ENCODE measurements at places on chromosomes 5 and 9.
A peak's percentile ranks its signal among the peaks of the same experiment; 100 is the strongest.

GRCh38 chr5:122220511-122220910 is 91.2 kb downstream of the ZNF474 start:
- no peak for DNase-seq

GRCh38 chr5:55982957-55983381 is 11.8 kb downstream of the IL6ST start:
- DNase-seq: no peak

GRCh38 chr9:103990311-103990710 is 103.8 kb upstream of the SMC2 start:
- no peak for DNase-seq

DNA sequence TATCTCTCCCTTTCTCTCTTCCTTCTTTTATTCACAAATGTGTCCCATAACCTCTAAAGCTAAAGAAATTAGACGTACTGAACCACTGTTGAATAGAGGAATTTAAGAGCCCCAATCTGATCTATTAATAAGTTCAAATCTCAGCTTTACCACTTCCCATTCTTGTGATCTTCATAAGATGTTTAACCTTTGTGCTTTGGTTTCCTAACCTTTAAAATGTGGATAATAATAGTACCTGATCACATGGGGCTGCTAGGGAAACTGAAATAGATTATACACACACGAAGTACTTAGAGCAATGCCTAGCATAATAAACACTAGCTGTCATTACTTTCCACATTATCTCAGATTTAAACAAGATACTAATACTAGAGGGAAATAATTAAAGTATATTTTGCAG is 324.3 kb upstream of the SEMA6A start:
- DNase-seq: no peak

- DNase-seq: no peak
Observed at GRCh38 chr9:129182625-129183494, 4.8 kb upstream of the IER5L start.

GRCh38 chr5:140785905-140786686 is at the start of gene PCDHA1:
TSS of gene PCDHA1 (plus strand) at chr5:140786140.
- DNase-seq: no peak

DNA sequence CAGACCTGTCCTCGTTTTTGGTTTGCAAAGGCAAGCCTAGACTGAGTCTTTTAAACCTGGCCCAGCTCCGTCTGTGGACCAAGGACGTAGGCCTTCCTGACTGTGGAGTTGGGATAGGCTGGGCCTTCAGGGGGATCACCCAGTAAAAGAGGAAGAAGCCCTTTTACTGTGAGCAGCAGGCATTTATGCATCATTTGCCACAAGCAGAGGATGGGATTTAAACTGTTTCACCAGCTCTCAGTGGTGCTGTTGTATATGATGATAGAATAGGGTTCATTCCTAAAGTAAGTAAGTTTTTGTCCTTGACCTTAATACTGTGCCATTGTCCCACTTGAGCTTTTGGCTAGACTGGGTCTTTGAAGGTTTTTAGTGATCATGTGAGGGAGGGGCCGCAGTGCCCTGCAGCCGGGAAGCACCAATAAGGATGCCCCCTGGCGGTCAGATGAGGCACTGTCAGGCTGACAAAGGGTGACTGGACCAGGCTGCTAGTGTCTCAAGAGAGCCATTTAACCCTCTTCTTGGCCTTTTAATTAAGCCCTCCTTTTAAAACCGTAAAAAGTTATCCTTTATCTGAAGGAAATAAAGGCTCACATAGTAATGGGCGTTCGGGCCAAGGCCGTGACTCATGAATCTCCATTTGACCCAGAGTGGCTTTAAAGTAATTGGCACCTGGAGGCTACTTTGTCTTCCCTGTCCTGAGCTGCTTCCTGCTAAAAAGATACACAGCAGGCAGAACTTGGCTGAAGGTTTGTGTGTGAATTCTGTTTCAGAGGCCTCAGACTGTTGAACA is 74.0 kb downstream of the UBAP1 start:
- peak; percentile 77 for DNase-seq

- DNase-seq: no peak
Observed at GRCh38 chr9:97535771-97536170, 34.3 kb downstream of the TMOD1 start.

GRCh38 chr5:14748180-14748900 is 83.8 kb downstream of the OTULIN start:
- no peak for DNase-seq

GRCh38 chr9:4742246-4742645 is 1.2 kb upstream of the AK3 start:
- no peak for DNase-seq

DNA sequence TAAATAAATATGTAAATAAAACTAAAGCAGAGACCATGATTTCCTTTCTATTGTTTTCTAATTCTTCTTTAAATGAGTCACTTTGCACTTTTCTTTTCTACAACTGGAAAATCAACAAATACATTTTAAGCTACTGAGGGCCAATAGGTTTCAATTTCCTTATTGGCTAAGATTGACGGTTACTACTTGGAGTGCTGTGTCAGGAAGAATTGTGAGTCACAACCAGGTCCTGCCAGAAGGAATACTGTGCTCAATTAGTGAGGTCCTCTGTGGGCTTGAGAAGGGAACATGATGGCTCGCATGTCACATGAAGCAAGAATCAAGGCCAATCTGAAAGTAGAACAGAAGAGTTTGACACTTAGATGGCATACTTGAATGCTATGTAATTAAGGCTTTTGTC is 110.8 kb downstream of the HMHB1 start:
- no peak for DNase-seq

DNA sequence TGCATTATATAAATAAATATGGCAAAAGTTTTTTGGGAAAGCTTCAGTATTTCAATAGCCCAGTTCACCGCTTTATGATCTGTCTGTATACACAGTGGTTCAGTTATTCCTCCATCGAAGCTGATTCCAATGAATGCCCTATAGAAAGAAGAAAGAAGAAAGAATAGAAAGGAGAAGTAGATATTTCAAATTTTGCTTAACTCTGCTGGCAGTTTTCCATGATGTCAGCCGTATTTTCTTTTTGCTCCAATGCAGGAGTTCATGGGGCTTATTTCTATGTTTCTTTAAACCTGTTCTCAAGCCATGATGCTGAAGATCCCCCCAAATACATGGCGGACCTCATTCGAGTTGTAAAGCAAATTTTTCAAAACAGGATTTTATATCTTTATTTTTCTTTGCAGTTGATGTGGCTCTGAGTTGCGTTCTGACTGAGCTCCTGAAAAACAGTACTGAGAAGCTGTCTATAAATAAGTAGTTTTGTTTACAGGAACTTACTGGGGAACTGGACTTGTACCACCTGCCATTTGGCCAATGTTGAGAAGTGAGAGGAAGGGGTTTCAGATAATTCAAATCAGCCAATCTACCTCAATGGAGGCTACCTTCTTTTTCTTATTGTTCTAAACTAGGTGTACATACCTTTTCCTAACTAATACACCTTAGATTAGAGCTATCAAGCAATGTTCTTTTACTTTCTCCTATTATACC is 418.5 kb upstream of the MEF2C start:
- no peak for DNase-seq

- no peak for DNase-seq
Observed at GRCh38 chr9:92752812-92753404, 11.7 kb downstream of the BICD2 start.

DNA sequence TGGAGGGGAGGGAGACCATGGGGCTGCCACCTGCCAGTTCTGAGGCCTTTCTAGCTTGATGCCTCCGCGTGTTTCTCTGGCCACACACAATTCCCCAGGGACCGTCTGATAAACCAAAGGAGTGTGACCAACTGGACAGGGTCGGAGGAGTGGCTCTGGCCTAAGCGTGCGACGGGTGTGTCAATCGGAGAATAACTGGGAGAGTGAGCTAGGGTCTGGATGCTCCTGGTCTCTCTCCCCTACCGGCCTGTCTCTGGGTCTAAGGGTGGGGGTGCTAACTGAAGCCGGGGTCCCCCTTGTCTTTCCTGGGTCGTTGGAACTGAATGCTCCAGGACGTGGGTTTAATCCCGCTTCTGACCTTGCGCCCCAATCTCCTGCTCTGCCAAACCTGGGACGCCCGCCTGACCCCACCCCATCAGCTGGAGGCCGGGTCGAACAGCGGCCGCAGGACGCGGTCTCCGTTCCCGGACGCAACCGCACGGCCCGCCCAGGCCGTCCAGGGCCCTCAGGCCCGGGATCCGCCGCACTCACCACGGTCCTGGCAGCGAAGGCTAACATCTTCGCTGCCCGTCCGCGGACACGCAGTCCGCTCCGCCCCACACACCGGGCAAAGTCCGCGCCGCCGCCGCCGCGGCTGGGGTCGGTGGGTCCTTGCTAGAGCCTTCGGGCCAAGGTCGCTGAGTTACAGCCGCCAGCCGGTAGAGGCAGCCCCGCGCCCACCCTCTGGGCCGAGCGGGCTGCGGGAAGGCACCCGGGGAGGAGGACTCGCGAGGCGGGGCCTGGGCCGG is 447 bp downstream of the CRAT start:
- no peak for DNase-seq
